ENCODE measurements at places on chromosomes 3 and 15. TPM values are rescaled to one million over a fixed set of nuclear protein-coding genes. Genes with fewer than 3 reads are reported as not detected.

XCR1 gene
- not detected for total RNA-seq

DNA sequence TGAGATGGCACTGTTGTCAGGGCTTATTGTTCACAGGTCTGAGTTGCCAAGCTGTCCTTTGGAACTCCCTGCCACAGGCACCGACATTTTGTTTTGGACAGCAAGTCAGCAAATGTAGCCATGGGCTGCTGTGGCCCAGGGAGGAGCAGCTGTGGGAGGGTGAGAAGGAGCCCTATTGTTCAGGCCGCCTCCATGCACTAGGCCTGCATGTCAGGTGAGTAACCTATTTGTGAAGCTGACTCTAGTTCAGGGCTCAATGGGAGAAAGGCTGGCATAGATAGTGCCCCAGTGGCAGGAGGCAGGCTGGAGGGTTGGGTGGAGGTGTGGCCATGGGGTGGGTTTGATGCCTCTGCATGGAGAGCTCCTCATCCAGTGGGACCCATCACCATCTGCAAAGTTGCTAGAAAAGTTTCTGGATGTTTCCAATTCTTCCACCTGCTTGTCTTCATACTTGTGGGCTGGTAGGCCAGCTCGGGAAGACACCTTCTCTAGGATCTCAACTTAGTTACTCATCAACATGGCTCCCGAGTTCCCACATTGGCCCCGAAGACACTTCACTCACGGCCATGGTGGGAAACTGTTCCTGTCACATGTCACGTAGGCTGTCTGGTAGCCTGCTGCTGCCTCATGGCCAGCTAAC is 19.5 kb downstream of the AMOTL2 start:
- DNase-seq = peak; percentile 15

- DNase-seq = peak; percentile 45
Observed at GRCh38 chr15:24678485-24678884, 2.9 kb downstream of the NPAP1 start.

CHST2 gene
- total RNA-seq = 16.5 TPM

GOLGA8J gene
- 0.29 TPM for total RNA-seq
